ENCODE measurements at places on chromosomes 2 and 18.

GRCh38 chr18:48818329-48819254 is 132.2 kb downstream of the SMAD7 start:
- DNase-seq: no peak

DNA sequence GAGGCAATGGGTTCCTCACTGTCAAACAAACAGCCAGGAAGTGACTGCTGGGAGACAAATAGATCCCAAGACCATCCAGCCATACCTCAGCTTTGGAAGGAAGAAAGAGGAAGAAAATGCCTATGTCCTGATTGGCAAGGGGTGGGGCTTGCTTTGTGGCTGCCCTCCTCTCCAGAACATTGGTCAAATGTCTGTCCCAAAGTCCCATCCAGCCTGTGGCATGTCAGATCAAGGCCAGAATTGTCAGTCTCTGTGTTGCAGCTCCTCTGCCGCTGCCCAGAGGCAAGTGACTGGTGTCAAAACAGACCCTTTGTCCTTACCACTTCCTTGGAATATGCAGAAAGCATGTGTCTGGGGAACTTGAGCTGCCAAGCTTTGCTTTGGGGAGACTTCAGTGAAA is 63.0 kb upstream of the SMAD2 start:
- DNase-seq: no peak

DNA sequence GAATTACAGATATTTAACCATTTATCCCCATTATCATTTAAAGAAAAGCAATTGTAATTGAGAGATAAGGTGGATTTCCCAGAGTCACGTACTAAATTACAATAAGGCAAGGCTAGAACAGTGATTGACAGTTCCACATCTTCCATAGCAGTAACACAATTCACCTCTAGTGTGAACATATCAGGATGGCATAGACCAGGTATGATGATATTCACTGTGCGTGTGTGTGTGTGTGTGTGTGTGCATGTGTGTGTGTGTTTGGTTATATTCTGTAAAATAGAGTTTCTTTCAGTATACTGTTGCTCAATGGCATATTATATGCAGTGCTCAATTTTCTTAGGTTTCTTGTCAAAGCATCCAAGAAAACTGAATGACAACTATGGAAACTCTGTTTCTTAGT is 1.7 kb downstream of the SCN2A start:
- DNase-seq: no peak

DNA sequence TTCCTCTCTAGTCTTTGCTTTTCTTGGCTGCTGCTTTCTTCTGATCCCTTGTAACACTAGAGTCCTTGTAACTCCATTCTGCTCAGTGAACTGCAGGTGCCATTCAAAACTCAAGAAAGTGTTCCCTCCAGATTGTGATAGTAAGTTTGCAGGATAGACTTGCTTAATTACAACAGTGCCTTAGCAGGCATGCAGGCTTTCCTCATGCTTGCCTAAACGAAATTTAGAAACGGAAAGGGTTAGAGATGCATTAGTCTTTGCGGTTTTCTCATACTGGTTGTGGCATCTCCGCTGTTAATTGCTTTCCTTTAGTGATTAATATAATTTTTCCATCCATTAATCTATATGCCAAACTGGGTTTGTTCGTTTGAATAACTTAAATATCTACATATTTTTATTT is 82.9 kb downstream of the DOK6 start:
- DNase-seq: no peak

- DNase-seq: no peak
These were observed 14.5 kb downstream of the SESTD1 start for GRCh38 chr2:179250095-179250494.

- no peak for DNase-seq
These were observed 208.7 kb upstream of the CHAC2 start for GRCh38 chr2:53558867-53559266.

DNA sequence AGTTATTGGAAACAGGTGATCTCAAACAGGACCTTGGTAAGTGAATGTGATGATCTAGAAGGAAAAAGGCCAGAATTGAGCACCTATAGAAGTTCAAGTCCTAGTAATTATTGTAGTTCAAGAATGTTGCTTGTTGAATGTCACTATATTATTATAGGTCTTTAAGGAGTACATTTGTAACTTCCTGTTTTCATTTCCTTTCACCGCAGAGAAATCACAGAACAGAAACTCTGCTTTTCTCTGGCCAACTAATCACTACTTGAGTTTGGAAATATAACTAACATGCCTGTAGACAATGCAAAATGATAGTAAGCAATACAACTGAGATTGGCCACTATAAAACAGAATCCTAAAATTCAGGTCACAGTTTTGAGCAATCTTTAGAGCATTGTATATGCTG is 61.8 kb upstream of the EFEMP1 start:
- no peak for DNase-seq

GRCh38 chr18:51235009-51235789 is 37.7 kb upstream of the MEX3C start:
- peak; percentile 51 for DNase-seq

GRCh38 chr2:237870754-237871651 is 11.6 kb downstream of the RAMP1 start:
- DNase-seq: no peak

GRCh38 chr2:206548383-206548782 is 93.9 kb upstream of the FAM237A start:
- DNase-seq: no peak

DNA sequence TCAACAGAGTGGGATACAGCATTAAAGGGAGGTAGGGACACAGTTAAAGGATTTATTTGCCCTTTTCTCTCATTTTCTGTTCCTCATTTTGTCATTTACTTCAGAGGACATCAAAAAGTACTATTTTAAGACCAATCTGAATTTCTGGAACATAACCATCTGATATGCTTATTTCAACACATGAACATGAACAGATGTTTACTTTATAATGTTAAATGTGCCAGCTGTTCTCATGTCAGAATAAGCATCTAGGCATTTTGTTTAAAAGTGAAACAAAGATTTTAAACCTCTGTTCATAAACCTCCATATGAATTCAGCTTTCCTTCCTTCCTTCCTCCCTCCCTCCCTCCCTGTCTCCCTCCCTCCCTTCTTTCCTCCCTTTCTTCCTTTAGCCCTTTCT is 677.7 kb downstream of the CNTNAP5 start:
- no peak for DNase-seq

All from RWPE1 (cell line).